ENCODE measurements at places on chromosomes 6 and 20.

- DNase-seq: no peak
Measured at GRCh38 chr20:25242231-25242630, 5.7 kb upstream of the PYGB start.

DNA sequence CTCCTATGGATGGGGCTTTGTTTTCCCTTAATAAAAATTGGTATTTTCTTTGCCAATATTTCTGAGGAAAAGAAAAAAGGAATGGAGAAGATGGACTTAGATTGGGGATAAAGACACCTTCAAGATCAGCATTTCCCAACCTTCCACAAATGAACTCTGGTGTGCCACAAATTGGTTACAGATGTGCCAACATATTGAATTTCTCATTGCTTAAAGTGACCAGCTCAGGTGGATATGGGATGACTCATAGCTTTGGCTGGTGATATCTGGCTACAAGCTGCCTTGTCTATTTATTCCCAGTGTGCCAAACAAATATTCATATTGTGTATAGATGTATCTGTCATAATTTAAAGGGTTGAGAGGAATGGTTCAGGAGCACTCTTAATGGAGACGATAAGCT lies 32.5 kb downstream of the THEMIS start:
- DNase-seq: no peak

DNA sequence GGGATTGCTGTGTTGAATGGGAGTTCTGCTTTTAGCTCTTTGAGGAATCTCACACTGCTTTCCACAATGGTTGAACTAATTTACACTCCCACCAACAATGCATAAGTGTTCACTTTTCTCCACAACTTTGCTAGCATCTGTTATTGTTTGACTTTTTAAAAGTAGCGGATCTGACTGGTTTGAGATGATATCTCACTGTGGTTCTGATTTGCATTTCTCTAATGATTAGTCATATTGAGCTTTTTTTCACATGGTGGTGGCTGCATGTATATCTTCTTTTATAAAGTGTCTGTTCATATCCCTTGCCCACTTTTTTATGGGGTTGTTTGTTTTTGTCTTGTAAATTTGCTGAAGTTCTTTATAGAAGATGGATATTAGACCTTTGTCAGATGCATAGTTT lies 588.3 kb upstream of the ADGRB3 start:
- no peak for DNase-seq

DNA sequence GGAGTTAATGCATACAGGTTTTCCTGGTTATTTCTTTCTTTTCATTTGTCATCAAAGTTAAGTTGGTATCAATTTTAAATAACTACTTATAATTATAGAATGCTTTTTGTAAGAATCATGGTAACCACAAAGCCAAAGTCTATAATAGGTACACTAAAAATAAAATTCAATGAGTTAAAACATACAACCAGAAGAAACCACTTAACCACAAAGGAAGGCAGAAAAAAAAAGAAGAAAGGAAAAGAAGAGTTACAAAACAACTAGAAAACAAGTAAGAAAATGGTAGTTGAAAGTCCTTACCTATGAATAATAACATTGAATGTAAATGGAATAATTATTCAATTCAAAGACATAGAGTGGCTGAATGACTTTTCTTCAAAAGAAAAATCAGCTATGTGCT lies 45.6 kb downstream of the THBS2 start:
- no peak for DNase-seq

DNA sequence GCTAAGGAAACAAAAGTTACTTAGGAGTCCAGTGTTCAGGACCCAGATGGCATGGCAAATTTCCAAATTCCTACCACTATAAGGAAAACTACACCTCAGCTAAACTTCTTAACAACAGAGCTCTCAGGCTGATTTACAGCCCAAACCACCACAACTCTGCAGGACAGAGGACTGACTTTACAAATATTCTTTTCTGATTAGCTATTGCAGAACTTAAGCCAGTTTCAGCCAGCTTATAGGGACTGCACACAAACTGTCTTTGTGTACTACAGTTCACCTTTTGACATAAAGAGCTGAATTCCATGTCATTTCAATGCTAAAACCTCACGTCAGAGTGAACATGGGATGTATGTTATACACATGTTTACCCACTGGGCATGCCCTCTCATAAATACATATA lies 305.4 kb downstream of the KHDRBS2 start:
- DNase-seq: no peak

- DNase-seq: no peak
Measured at GRCh38 chr6:44133003-44133931, 5.9 kb downstream of the TMEM63B start.

GRCh38 chr20:7248281-7249201 lies 481.1 kb downstream of the BMP2 start:
- DNase-seq: no peak

GRCh38 chr6:147227770-147228320 lies 23.6 kb downstream of the STXBP5 start:
- no peak for DNase-seq

- no peak for DNase-seq
Measured at GRCh38 chr6:167907837-167908681, 81.3 kb downstream of the AFDN start.
